Activated CD8-positive, alpha-beta memory T cell treated with anti-CD3 and anti-CD28 coated beads, Interleukin-2, amount 50 U/mL, for 4 hours (primary cell): ENCODE measurements at places on chromosomes 11 and 22.

DNA sequence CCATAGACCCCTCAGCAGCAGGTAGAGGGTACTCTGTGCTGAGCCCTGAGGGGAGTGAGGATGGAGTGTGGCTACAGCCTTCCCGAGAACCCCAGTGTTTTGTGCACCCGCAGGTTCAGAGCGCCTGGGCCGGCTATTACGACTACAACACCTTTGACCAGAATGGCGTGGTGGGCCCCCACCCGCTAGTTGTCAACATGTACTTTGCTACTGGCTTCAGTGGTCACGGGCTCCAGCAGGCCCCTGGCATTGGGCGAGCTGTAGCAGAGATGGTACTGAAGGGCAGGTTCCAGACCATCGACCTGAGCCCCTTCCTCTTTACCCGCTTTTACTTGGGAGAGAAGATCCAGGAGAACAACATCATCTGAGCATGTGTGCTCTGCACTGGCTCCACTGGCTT, 5.6 kb upstream of the TIRAP start:
- DNase-seq, result no peak

DNA sequence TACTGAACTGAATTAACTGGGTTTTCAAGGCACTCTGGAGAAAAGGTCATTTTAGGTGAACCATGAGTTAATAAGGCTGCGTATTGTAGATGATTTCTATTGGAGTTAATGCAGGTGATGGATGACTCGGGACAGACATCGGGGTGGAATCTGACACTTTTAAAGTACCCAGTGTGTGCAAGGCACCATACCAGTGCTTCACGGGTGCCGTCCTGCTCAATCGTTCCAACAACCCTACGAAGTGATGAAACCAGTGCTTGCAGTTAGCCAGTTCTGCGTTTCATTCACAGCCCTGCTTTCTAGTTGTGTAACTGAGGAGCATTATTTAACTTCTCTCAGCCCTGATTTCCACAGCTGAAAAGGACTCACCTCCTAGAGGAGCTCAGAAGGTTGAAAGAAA, 216.5 kb downstream of the BARX2 start:
- no peak for DNase-seq

- DNase-seq, result no peak
Measured at GRCh38 chr11:61035526-61035835, 64.0 kb downstream of the CD6 start.

GRCh38 chr22:45208993-45209838, 31.5 kb downstream of the KIAA0930 start:
- peak; percentile 31 for DNase-seq

GRCh38 chr22:49007013-49007653, 820.5 kb downstream of the BRD1 start:
- no peak for DNase-seq

DNA sequence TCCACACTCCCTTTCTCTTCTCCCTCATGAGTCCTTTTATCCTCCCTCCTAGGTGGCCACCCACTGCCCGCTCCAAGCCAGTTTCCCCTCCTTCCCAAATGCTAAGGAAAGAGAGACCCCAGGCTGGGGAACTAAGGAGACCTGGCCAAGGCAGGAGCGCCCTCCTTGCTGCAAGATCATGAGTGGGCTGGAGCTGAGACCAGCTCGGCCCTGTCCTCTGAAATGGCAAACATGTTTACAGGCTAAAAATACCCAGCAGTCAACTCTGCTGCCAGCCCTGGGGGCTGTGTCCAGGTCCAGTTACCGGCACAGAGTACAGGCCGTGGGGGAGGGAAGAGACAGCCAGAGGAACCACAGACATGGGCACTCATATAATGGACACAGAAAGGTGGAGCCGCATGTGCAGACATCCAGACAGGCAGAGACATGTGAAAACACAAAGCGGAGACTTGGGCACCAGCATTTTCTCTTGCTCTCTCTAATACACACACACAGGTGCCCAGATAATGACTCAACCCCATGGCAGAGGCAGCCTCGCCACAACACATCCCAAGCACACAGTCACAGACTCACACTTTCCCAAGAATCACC, 1.2 kb upstream of the AHNAK start:
- DNase-seq, result no peak

GRCh38 chr11:118659314-118659952, 20.0 kb downstream of the TREH start:
- peak; percentile 89 for DNase-seq

DNA sequence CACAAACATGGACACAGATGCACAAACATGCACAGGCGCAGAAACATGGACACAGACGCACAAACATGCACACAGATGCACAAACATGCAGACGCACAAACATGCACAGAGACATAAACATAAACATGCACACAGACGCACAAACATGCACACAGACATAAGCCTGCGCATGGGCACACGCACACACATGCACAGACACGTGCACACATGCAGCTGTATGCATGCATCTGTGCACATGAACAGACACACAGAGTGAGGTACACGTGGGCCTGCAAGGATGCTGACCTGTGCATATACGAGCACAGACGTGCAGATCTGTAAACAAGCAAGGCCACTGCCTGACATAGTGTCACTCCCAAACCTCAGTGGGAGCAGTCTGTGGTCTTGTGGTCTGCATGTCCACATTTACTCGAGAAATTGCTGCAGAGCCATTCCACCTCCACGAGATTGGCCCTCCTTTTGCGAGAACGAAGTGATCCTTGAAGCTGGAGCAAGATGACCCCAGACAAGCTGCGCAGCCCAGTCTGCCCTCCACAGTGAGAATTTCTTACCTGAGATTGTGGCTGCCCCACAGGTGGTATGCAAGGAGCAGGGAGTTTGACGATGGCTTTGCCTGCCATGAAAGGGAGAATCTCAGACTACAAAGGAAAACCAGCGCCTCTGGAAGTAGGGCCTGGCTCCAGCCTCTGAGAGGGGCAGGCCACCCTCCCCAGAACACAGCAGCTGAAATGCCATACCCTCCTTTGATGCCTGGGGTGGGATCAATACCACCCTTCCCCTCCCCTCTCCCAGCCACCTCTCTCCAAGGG, 299.9 kb downstream of the BRD1 start:
- no peak for DNase-seq

DNA sequence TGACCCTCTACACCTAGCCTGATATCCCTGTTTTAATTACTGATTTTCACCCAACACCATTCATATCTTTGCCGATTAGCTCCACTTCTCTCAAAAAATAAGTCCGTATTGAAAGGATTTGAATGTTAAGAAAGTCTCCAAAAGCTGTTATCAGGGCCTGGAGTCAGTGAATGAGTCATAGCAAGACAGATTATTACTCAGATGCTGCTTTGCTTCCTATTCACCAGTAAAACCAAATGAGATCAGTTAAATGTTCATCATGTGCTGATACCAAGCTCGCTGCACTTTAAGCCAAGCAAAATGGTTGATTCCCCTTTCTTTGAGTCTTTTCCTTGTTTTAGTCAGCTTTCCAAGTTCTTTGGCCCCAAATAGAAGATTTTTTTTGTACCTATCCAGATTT, 228.4 kb downstream of the FAT3 start:
- DNase-seq, result no peak

- no peak for DNase-seq
Measured at GRCh38 chr11:34145073-34145472, 39.6 kb downstream of the NAT10 start.

GRCh38 chr11:34948696-34949095, 32.3 kb downstream of the PDHX start:
- no peak for DNase-seq

- no peak for DNase-seq
Measured at GRCh38 chr22:44244265-44244822, 63.6 kb downstream of the PARVG start.

DNA sequence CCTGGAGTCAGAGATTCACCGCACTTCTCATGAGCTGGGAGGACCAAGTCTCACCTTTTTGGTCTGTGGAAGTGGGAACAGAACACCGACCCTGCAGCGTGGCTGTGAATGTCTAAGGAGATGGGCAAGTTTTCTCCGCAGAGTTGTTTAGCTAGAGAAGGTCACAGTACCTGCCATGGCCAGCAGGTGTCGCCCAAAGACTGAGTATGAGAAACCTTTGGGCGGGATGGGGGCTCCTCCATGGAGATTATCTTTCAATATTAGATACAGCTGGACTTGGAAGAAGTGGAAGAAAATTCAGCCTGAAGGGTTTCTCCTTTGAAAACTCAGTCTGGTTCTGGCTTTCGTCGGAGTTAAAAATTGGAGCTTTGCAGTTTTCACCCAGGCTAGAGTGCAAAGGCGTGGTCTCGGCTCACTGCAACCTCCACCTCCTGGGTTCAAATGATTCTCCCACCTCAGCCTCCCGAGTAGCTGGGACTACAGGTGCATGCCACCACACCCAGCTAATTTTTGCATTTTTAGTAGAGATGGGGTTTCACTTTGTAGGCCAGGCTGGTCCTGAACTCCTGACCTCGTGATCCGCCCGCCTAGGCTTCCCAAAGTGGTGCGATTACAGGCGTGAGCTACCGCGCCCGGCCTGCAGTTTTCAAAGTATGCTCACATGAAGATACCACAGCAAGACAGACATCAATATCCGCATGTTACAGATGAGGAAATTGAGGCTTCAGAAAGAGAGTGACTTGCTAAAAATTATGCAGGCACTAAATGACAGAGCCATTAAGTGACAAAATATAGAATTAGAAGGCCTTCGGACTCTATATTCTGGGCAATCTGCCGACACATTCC, 10.7 kb upstream of the DSCAML1 start:
- DNase-seq, result peak; percentile 75

DNA sequence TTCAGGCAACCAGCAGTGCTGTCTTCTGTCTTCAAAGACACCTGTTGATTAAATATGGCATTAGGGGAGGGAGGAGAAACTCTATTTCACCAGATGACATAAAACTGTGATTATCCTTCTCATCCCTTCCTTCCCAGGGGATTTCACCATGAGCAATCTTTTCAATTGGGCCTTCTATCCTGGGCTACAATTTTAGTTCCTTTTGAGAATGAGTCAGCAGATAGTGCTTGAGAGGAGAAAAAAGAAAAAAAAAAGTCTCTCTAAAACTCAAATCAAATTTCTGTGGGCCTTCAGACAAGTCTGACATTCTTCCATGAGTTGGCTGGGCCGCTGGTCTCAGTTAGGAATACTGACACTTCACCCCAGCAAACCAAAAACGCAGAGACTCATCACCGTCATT, 7.2 kb downstream of the FLI1 start:
- no peak for DNase-seq

DNA sequence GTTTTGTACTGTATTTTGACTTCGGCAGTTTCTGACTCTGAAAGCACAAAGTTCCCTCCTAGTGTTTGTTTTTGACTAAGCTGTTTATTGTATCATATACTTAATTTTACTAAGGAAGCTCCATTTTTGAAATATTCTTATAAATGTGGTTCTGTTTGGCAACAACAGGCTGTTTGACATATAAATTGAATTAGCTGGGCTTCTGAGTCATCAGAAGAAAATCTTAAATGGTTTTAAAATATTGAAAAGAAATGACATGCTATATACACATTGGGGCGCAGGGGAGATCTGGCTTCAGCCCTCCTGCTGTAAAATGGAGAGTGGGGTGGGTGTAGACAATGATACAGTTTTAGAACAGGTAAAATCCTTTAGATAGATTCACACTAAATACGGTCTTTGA, 38.6 kb downstream of the SHISA8 start:
- DNase-seq, result no peak

DNA sequence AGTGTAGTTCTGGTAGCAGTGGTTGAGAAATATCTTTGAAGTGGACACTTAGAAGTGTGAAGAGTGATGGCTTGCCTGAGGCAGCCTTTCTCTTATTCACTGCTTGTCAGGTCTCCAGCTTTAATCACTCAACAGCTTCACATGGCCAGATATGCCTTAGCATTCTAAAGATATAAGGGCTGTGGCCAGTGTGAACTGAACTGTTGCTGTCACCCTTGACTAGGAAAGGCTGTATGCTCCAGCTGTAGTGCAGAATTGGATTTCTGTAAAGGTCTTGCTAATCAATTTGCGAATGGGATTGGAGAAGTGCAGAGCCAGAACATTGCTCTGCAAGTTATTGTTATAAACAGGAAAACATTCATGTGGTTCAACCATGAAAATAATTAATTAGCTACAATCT, 266.7 kb downstream of the TMEM135 start:
- no peak for DNase-seq

GRCh38 chr22:31286360-31287255, 5.7 kb downstream of the PIK3IP1 start:
- DNase-seq, result peak; percentile 55

DNA sequence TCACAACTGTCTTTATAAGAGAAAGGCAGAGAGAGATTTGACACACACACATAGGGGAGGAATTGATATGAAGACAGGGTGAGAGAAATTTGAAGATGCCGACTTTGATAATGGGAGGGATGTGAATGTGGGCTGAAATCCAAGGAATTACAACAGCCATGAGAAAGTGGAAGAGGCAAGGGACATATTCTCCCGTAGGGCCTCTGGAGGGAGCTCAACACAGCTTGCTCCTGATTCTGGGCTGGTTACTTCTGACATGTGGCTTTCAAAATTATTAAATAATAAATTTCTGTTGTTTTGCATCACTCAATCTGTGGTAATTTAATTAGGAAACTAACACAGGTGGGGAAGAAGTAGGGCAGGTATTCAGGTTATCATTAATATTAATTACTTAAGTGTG, 282.9 kb downstream of the LUZP2 start:
- no peak for DNase-seq

DNA sequence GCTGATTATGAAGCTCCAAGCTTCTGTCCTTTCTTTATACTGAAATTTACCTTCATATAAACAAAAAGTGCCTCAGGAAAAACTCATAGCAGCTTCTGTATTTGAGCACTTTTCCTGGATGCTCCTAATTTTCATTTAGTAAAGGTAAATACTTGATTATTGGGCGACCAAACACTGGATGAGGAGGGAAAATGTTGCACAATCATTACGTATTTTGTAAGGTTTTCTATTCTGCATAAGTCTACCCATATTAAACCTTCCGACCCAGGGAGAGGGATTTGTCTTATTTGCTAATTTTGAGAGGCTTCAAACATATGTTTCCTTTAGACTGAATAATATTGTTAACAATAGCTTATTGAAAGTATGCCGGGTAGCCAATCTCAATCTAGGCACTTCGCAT, 4.3 kb upstream of the SLC6A5 start:
- DNase-seq, result no peak

DNA sequence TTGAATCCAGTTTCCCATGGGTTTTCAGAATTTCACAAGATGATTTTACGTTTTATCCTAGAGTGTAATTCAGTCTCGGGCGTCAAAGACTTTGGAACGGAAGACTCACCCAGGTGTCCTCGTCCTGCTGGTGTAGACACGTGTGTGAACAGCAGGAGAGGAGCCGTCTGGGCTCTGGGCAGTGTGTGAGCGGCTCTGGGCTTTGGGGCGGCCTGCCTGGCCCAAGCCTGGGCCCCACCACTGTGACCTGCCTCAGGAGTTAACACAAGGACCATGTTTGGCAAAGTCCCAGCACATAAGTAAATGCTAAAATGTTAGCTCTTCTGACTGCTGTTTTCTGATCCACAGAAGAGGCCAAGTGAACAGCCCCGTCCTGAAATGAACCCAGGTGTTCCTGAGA, 1093.3 kb downstream of the BRD1 start:
- no peak for DNase-seq

- DNase-seq, result peak; percentile 50
Measured at GRCh38 chr11:3849297-3849874, 6.1 kb upstream of the STIM1 start.
